Stimulated activated CD8-positive, alpha-beta memory T cell treated with anti-CD3 and anti-CD28 coated beads, Interleukin-7, amount 100 ng/mL, for 24 hours (primary cell): ENCODE measurements at places on chromosomes 2 and 18.

DNA sequence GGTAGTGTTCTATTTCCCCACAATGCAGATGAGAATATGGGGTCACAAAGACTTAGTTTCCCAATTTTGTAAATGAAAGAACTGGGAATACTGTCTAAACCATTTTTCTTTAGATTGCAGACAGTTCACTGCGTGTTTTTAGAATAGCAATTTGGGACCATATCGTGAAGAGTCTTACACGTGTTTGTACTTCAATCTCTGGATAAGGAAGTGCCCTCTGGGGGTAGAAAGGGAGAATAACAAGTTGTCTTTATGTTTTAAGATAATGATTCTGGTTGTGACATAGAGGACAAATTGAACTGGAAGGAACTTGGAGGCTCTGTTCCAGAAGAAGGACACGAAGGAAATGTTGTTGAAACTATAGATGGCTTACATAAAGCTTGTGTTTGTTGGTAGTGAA, 457.7 kb downstream of the CBLN2 start:
- DNase-seq, result no peak

- DNase-seq, result no peak
Measured at GRCh38 chr2:168573128-168573903, 117.2 kb downstream of the CERS6 start.

- DNase-seq, result no peak
Measured at GRCh38 chr18:12334366-12334808, 26.3 kb downstream of the TUBB6 start.

DNA sequence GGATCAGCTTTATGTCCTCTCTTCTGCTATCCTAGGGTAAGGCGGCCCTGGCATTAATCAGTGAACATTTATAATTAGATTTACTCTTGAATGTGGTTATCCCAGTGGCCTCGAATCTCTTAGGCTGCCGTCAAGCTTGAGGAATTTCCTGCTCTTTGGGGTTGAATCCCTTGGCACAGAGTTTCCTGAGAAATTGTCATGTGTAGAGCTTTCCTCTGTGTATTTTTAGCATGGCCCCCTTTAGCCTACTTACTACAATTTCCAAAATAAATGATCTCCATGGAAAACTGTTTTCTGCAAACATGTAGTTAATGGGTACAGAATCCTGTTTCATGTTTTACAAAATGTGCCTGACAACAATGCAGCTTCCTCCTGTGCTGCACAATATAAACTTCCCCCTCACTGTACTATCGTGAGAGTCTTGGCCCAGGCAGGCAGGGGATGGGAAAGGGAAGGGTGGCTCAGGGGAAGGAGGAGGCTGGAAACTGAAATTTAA, 18.1 kb downstream of the NCAPH start:
- no peak for DNase-seq

DNA sequence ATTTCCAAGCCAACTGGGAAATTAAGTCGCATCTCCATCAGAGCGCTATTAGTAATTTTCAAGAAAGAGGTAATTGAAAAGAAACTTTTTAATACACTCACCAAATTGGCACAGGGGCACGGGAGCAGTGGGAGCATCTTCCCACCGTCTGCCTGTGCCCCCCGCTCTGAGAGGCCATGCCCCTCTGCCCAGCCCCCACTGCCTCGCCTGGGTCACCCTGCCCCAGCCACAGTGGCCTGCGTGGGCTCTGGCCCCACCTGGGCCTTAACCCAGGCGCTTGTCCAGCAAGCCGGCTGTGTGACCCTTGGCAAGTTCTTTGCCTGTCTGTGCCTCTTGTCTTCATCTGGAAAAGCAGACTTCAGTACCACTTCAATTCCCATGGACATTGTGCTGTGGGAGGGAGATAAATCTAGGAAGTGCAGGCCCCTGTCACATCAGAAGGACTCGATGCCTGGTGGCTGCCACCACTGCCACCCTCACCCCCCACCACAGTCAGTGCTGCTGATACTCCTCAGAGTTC, 31.9 kb downstream of the GLI2 start:
- DNase-seq, result no peak

GRCh38 chr2:112181571-112182290, 43.5 kb downstream of the FBLN7 start:
- no peak for DNase-seq

DNA sequence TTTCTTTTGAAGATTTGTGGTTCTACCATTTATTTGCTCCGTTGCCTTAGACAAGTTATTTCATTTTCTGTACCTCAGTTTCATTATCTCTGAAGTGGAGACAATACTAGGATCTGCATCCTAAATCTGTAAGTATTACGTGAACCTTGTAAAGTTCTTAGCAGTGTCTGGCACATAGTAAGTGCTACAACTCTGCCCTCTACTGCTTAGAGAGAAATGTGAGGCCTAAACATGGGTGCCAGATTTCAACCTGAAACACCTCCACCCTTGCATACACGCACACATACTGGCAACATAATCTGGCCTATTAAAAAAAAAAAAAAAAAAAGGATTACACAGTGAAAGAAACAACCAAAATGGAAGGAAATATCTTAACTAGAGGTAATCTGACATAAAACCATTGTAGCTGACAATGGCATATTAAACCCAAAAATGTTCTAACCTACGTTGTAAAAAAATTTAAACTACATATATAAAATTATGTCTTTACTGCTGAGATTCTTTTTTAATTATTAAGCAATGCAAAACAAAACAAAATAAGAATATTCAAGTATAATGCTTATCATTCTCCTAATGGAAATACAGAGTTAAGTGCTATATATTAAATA, 132.6 kb downstream of the MAP2 start:
- DNase-seq, result no peak

- DNase-seq, result no peak
Measured at GRCh38 chr2:36222485-36222884, 133.1 kb upstream of the CRIM1 start.

- DNase-seq, result no peak
Measured at GRCh38 chr2:18465979-18466378, 94.5 kb downstream of the RDH14 start.

DNA sequence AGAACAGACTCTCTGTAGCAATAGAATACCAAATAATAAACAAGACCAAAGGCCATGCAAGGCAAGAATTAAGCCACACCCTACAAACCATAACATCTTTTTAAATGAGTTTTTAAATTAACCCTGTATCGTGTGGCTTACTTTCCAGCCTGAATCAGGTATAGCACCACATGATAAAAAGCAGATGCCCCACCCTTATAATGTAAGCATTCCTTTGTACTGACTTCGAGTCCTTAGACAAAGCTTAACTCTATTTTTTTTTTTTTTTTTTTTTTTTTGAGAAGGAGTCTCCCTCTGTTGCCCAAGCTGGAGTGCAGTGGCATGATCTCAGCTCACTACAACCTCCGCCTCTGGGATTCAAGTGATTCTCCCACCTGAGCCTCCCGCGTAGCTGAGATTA, 1.7 kb upstream of the C2orf42 start:
- no peak for DNase-seq

- no peak for DNase-seq
Measured at GRCh38 chr2:166240387-166241313, 112.8 kb upstream of the SCN1A start.

GRCh38 chr2:70442301-70443077, 111.1 kb downstream of the TGFA start:
- DNase-seq, result no peak

DNA sequence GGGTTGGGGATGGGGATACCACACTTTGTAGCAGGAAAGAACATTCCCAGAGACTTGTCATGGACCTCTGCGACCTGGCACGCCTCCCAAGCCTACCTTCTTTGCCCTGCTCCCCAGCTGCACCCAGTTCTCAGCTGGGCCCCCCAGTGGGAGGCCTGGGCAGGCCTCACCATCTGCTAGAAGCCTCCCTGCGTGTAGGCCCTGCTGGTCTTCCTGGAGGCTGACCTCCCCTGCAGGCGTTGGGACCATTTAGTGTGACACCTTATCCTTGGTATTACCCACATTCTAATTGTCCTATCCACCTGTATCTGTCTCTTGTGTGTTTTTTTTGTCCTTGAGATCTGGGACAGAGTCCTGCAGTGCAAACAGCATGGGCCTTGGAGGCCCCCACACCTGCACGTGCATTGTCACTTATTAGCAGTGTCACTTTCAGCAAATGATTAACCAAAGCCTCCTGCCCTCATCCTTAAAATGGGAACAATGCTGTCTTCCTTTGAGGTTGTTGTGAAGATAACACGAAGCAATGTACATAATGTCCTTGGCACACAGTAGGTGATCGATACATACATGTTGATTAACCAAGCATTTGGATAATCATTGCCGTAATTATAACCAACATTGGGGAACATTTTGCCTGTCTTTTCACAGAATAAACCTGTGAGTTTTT, 77.2 kb downstream of the LIPG start:
- no peak for DNase-seq

DNA sequence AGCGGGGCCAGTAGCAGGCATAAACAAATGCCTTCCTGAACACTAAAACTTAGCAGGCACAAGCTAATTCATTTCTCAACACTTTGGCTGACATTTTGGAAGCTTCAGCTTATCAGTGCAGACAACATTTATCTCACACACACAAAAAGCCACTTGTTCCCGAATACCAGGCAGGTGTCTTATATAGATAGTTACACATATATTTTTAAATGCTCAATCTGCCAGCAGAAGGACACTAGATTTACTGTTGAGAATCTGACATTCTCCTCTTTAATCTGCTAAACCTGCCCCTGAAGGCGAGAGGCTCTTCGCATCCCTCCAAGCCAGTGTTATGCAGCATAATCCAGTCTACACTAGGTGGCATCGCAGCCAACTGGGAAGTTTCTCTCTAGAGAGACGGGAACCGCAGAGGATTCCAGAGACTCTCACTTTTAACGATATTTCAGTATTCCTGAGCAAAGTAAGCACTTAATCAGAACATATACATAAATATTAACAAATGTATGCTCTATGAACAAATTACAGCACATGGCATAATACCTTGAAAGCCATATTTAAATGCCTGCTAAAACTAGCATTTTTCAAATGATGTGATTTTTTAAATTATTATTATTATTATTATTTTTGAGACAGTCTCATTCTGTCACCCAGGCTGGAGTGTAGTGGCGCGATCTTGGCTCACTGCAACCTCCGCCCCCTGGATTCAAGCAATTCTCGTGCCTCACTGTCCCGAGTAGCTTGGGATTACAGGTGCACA, 90.2 kb upstream of the SCG2 start:
- DNase-seq, result no peak

- DNase-seq, result no peak
Measured at GRCh38 chr2:70723286-70723885, 44.6 kb downstream of the ADD2 start.

DNA sequence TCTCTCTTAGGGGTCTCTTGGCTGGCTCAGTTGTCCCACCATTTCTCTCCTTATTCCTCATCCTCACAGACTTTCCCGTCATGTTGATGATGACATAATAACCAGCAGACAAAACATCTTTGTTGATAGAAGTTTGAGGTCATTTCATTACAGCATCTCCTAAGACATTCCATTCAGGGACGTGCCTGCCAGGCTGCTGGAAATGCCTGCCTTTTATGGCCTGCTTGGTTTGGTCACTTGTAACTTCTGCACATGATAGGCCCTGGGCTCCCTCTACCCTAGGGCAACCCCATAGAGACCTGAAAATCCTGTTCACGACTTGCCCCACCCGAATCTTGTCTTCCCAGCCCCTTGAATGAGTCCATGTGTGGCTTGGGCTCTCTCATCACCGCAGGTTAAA, 81.7 kb downstream of the SDC1 start:
- no peak for DNase-seq

DNA sequence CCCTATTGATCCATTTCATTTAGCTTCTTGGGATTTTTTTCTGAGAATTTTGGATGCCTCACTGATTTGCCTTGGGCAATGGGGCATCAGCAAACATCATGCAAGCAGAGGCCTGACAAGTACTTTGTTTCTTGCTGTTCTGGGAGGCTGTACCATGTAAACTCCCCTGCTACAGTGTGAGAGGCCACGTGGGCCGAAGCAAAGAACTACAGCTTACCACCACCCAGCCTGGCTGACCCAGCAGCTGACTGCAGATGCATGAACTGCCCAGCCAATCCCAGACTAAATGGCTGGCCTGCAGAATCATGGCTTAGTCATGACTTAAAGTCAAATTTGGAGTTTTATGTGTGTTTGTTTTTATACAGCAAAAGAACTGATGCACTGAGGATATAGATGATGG, 579.9 kb downstream of the CNTNAP5 start:
- no peak for DNase-seq

DNA sequence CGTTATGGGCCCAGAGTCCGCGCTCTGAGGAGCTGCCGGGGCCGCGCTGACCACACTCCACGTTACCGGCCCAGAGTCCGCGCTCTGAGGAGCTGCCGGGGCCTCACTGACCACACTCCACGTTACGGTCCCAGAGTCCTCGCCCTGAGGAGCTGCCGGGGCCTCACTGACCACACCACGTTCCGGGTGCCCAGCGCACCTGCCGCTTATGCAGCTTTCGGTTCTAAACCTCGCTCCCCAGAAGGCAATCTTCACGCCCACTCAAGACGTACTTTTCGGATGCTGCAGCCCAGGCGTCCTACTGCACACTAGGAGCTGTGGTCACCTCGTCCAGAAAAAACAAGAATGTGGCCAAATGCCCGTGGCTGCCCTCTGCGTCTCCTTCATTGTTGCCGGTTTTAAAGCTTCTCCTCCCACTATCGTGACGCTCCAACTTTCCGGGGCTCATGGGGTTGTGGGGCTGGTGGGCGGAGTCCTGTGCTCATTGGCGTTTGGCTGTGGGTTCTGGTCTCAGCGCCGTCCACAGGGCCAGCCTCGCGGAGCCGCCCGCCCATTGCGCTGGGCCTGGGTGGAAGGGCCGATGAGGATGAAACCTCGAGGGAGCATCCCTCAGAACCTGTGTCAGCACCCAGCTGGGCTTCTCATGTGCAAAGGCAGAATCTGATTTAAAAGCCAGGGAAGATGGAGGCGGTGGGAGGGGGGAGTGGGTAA, 11.9 kb downstream of the KCNG2 start:
- no peak for DNase-seq

DNA sequence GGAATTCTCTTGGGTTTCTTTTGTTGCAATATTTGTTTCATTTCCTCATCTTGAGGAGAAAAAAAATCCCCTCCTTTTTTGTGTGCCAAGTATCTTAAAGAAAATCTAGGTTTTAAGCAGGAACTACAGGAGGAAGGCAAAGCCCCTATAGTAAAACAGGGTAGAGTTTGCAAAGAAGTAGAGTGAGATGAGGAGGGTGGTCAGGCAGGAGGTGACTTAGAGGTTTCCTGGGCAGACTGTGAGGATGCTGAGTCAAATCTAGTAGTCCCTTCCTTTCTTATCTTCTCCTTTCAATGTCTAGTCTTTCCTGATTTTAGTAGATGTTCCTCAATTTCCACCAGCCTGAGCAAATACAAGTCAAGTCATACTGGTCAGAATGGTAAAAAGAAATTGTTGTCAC, 222.5 kb downstream of the PMAIP1 start:
- DNase-seq, result no peak

GRCh38 chr2:207694811-207695281, 16.6 kb upstream of the CCNYL1 start:
- no peak for DNase-seq

- DNase-seq, result no peak
Measured at GRCh38 chr2:178044836-178045235, 27.7 kb downstream of the PDE11A start.

- no peak for DNase-seq
Measured at GRCh38 chr2:42903821-42904575, 111.6 kb upstream of the HAAO start.
